Kidney capillary endothelial cell (primary cell): ENCODE measurements at places on chromosomes 7 and 10.

DNA sequence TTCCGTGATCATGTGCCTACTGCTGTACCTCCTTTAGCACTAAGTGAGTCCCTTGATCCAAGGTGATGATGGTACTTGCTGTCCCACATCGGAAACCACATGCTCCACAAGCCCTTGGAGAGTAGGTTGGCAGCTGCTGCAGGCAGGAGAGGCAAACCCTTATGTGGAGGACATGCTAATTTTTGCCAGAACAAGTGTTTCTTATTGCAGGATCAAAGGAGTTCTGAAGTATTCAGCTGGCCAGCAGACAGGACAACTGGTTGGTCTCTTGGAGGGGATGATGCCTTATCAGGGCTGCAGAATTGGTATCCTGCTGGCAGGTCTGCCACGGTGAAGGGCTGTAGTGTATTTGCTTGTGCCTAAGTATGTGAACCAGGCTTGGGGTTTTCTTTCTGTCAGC is 36.8 kb downstream of the NACAD start:
- no peak for DNase-seq

GRCh38 chr7:128838109-128838779 is 8.0 kb downstream of the FLNC start:
- DNase-seq, result no peak

- no peak for DNase-seq
These were observed 11.2 kb downstream of the LRIT2 start for GRCh38 chr10:84214046-84214572.

DNA sequence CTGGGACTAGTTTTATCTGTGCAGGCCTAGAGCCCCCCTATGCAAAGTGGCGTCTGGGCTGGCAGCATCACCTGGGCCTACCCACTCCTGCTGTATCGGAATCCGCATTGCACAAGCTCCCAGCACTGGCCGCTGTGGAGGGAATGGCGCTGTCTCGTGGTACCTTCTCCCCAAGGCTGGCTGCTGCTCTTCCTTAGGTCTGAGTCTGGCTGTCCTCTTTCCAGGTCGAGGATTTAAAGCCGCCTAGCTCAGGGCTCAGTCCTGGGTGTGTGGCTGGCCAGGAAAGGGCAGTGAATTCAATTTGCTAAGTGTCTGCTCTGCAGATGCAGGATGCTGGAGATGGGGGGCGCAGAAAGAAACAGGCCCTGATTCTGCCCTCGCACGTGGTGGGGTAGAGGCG is 44.7 kb downstream of the MGMT start:
- DNase-seq, result no peak

GRCh38 chr7:155007947-155008346 is 5.0 kb upstream of the PAXIP1 start:
- DNase-seq, result no peak

DNA sequence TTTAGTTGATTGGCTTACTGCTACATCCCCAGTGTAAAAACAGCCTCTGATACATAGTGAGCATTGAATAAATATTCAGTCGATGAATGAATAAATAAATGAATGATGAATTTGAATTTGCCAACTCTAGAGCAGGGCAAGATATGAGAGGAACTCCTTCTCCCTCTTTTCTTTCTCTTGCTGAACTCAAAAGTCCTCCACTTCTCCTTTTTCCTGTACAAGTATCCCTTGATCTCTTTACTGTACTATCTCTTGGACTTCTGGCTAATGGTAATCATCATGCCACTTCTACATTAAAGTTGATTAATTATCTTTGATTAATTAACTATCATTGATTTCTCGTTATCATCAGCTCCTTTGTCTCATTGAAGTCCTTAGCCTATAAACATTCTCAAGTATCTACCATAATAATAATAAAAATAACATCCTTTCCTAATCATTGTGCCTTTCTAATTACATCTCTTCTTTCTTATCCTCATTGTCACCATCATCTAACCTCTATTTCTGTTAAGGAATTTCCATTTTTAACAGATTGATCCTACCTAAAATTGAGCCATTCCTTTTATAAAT is 10.6 kb downstream of the CPED1 start:
- DNase-seq, result no peak

GRCh38 chr10:118694848-118695247 is 59.9 kb downstream of the CACUL1 start:
- no peak for DNase-seq

GRCh38 chr7:155979566-155979965 is 167.3 kb upstream of the SHH start:
- DNase-seq, result no peak
